ENCODE measurements at places on chromosomes 3 and 15.

- DNase-seq, result no peak
Measured at GRCh38 chr3:14376348-14377043, 25.9 kb upstream of the SLC6A6 start.

GRCh38 chr3:46929324-46929723, 47.2 kb downstream of the CCDC12 start:
- no peak for DNase-seq

GRCh38 chr3:196625331-196625730, 14.2 kb upstream of the NRROS start:
- DNase-seq, result no peak

DNA sequence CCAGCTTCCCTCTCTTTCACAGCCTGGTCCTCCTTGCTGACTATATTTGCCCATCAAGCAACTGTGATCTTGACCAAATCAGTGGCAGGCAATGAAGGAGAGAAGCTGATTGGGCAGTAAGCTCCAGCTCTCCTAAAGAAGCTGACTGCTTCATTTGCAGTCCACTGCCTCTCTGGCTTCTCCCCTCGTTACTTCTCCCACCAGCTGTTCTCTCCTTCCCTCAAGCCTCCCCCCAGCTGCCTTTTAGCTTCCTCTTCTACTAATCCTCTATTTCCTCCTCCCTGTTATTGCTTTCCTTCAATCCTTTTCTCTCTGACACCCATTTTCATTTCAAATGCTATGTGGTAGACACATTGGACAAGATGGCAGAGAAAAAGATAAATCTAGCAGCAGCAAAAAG, 474.7 kb upstream of the UBE2E2 start:
- DNase-seq, result no peak

GRCh38 chr3:112297714-112298113, 3.7 kb upstream of the SLC9C1 start:
- no peak for DNase-seq

DNA sequence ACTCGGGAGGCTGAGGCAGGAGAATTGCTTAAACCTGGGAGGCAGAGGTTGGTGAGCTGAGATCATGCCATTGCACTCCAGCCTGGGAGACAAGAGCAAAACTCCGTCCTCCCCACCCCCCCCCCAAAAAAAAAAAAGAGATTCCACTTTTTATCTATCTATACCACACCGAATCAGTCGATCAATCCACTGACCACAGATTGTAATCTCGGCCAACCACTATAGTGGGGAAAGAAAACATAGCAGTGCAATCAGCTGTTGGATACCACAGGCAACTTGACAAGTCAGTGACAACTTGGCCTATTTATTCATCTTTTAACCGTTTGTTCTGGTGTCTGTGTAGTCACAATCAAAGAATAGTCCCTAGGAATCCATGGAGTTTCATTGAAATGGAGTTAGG, 299.2 kb downstream of the FHIT start:
- no peak for DNase-seq

GRCh38 chr3:64593350-64593749, 94.5 kb downstream of the ADAMTS9 start:
- DNase-seq, result no peak

- no peak for DNase-seq
Measured at GRCh38 chr15:51234176-51234927, 104.0 kb downstream of the CYP19A1 start.

DNA sequence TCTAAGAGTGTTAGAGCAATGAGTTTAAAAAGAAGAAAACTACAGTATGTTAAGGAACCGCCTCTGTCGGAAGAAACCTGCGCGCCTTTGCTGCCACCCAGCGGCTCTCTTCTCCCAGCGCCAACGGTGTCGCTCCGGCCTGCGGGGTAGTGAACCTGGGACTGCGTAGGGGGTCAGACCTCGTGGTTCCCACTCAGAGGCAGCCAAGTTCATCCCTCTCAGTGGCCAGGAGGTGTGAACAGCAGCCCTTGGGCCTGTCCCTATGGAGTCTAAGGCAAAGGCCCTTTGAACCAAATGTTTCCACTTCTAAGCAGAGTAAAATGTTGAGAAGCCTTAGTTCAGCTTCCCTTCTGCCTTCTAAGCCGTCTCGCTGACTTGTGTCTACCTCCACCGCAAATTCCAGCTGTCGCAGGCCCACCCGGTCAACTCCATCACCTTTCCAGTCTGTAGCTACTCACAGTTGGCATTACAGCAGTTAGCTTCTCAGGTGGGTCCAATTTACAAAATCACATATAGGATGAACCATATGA, 980 bp upstream of the RAB27A start:
- peak; percentile 68 for DNase-seq

- DNase-seq, result peak; percentile 34
Measured at GRCh38 chr15:44738340-44738984, 2.1 kb downstream of the TRIM69 start.

GRCh38 chr15:88736204-88736603, 67.0 kb upstream of the ACAN start:
- DNase-seq, result no peak

DNA sequence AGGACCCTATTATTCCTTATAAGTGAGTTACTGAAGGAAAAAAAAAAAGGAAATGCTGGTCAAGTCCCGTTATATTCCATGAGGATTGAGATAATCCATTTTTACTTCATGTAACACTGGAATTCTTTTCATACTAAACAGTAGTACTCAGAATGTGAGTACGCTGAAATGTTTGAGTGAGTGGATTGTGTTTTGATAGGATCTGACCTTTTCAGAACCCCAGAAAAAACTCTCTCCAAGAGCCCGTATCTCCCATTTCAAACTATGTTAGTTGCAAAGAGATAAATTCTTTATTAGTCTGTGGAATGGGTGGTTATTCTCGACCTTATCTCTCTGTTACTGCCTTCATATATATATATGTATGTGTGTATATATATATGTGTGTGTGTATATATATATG, 2.5 kb upstream of the LPP start:
- no peak for DNase-seq

- peak; percentile 93 for DNase-seq
Measured at GRCh38 chr3:126472277-126473006, 3.2 kb downstream of the ZXDC start.

GRCh38 chr3:71304684-71305083, 278.8 kb downstream of the FOXP1 start:
- DNase-seq, result no peak

DNA sequence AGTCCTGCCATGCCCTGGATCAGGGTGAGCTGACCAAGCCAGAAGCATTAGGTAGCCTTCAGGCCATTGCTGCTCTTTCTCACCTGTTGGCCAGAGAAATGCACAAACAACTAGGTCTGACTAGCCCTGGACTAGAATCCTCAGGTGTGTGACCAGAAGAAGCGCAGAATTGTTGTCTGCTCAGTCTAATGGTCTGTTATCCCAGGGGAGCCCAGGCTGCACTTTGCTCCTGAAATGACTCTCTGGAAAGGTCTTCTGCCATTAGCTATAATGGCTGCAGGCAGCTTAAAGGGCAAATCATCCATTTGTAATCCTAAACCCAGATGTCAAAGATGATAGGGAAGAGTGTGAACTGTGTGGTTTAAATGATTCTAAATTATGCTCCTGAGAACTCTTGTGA, 246.1 kb downstream of the NFKBIZ start:
- DNase-seq, result no peak

DNA sequence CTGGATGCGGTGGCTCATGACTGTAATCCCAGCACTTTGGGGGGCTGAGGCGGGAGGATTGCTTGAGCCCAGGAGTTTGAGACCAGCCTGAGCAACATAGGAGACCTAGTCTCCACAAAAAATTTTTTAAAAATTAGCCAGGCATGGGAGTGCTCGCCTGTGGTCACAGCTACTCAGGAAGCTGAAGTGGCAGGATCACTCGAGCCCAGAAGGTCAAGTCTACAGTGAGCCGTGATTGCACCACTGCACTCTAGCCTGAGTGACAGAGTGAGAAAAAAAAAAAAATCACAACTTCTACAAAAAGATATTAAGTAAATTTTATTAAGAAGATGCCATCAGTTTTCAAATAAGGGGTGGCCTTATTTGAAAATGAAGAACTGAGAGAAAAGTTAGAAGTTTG, 11.9 kb upstream of the PLA2G4D start:
- no peak for DNase-seq

GRCh38 chr15:29920515-29920914, 98.2 kb upstream of the TJP1 start:
- DNase-seq, result peak; percentile 72

DNA sequence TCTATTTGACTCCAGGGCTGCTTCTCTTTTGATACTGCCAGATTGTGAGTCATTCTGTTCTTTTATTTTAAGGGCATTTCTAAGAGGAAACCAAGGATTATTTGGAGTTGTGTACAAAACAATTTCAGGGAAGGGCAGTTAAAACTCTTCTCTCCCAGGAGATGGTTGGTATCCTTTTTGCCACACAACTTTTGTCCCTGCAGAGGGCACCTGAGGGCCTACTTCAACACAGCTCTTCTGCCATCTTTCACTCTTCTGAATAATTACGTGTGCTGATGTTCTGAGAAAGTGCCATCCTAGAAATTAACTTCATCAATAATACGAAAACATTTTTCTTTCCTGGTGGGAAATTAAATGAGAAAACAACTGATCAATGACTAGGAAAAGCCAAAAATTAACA, 75.7 kb upstream of the GADL1 start:
- no peak for DNase-seq

- DNase-seq, result no peak
Measured at GRCh38 chr3:144815655-144816054, 844.0 kb downstream of the DIPK2A start.

DNA sequence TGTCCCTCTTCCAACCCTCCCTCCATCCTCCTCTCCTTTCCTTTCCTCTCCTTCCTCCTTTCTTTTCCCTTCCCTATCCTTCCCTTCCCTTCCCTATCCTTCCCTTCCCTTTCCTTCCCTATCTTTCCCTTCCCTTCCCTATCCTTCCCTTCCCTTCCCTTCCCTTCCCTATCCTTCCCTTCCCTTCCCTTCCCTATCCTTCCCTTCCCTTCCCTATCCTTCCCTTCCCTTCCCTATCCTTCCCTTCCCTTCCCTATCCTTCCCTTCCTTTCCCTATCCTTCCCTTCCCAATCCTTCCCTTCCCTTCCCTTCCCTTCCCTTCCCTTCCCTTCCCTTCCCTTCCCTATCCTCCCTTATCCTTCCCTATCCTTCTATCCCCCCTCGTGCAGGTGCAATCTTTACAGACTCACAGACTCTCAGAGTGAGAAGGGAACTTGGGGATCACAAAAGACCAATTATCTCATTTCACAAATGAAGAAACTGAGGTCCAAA, 31.5 kb downstream of the RASGRF1 start:
- DNase-seq, result no peak

DNA sequence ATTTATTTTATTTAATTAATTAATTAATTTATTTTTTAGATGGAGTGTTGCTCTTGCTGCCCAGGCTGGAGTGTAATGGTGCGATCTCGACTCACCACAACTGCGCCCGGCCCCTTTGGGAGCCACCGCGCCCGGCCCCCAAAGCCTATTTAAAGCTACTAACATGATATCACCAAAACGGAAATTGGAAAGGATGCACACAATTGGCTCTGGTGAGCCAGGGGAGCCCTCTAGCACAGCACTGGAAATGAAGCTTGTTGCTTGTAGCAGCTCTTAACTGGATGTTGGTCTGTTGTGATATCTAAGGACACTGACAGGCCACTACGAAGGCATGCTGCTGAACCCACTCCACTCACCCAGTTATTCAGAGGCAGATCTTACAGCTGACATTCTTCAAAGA, 104.5 kb downstream of the IGF2BP2 start:
- DNase-seq, result no peak

GRCh38 chr3:21544076-21544462, 206.9 kb downstream of the ZNF385D start:
- peak; percentile 11 for DNase-seq

DNA sequence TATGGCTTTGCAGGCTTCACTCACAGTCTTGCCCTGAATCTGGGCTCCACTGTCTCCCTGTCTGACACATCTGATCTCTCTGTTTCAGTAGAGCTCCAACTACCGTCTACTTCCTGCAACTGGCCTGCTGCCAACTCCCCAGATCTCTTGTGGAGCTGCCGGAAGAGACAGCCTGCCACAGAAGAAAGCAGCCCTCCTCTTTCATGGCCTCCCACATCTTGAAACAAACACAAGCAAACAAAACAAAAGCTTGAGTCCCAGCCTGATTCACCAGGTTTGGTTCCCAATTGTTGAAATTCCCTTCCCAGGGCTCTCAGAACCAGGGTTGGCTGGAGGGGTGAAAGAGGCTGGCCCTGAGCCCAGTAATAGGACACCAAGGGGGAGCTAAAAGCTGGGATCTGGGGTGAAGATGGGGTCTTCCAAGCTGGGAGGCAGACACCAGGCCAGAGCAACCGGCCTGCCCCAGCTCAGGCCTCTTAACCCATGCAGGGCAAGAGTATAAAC, 55.3 kb upstream of the CA12 start:
- DNase-seq, result peak; percentile 22

DNA sequence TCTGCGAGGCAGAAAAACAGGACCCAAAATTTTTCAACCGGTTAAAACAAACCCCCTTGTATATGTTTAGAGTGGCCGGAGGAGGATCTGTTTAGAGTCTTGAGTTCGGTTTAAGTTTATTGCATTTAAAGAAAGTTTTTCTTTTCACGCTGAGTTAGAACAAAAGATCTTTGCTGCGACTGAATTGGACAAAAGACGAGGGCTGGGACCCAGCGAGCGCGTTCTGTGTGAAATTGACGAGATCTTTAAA, 9.8 kb downstream of the NR2F2 start:
- no peak for DNase-seq

- no peak for DNase-seq
Measured at GRCh38 chr3:141278196-141279076, 46.8 kb downstream of the PXYLP1 start.

DNA sequence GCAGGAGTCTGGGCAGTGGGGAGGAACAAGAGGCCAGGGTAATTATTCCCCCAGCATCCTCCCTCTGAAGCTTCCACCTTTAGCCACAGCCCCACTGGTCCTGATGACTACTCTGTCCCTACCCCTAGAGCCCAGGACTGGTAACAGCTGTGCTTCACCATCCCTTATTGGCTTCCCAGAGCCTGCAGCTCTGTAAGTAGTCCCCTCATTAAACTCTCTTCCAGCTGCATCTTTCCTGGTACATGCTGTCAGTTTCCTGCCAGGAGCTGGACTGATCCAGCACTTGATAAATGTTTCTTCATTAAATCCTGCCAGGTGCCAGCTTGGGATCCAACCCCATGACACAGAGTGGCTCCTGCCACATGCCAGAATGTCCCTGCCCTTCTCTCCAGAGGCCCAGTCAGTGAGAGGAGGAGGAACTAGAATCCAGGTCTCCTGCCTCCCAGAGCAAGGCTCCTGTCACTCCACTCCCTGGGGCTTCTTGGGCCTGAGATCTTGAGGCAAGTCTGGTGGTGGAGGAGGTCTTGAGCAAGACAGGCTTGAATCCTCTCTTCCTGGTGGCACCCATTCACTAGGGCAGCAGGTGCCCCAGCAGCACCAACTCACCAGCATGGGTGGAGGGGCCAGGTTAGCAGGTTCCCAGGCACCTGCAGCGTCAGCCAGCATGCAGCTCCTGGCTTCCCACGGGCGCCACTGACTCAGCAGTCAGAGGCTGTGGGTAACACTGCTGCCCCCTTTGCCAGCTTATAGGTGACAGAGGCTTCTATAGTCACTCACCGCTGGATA, 27.6 kb downstream of the FBXW12 start:
- DNase-seq, result no peak

- DNase-seq, result no peak
Measured at GRCh38 chr3:20073683-20074082, 33.4 kb downstream of the KAT2B start.
